ENCODE measurements at places on chromosomes 16 and 17. TPM values are rescaled to one million over a fixed set of nuclear protein-coding genes. Genes with fewer than 3 reads are reported as not detected.

KRTAP3-1 gene
- not detected for total RNA-seq

KRT15 gene
- 23.4 TPM for total RNA-seq

CDH15 gene
- total RNA-seq = 0.39 TPM

PABPN1L gene
- total RNA-seq = not detected

PDILT gene
- not detected for total RNA-seq

SPATA32 gene
- not detected for total RNA-seq

GRCh38 chr16:5668553-5668952 lies 571.0 kb upstream of the EEF2KMT start:
- DNase-seq = no peak

DNA sequence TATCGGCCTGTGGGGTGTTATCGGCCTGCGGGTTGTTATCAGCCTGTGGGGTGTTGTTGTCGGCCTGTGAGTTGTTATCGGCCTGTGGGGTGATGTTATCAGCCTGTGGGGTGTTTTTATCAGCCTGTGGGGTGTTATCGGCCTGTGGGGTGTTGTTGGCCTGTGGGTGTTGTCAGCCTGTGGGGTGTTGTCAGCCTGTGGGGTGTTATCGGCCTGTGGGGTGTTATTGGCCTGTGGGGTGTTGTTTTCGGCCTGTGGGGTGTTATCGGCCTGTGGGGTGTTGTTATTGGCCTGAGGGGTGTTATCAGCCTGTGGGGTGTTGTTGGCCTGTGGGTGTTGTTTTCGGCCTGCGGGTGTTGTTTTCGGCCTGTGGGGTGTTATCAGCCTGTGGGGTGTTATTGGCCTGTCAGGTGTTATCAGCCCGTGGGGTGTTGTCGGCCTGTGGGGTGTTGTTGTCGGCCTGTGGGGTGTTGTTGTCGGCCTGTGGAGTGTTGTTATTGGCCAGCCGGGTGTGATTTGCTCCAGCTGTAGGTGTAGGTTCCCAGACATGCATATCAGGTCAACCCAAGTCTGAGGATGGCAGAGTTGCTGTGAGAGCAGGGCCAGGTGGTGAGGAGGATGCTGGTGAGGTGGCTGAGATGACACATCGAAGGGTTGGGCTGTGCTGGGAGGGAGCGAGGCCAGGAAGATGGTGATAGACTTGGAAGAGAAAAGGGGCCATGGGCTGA lies 7.1 kb downstream of the TRARG1 start:
- no peak for DNase-seq

DNA sequence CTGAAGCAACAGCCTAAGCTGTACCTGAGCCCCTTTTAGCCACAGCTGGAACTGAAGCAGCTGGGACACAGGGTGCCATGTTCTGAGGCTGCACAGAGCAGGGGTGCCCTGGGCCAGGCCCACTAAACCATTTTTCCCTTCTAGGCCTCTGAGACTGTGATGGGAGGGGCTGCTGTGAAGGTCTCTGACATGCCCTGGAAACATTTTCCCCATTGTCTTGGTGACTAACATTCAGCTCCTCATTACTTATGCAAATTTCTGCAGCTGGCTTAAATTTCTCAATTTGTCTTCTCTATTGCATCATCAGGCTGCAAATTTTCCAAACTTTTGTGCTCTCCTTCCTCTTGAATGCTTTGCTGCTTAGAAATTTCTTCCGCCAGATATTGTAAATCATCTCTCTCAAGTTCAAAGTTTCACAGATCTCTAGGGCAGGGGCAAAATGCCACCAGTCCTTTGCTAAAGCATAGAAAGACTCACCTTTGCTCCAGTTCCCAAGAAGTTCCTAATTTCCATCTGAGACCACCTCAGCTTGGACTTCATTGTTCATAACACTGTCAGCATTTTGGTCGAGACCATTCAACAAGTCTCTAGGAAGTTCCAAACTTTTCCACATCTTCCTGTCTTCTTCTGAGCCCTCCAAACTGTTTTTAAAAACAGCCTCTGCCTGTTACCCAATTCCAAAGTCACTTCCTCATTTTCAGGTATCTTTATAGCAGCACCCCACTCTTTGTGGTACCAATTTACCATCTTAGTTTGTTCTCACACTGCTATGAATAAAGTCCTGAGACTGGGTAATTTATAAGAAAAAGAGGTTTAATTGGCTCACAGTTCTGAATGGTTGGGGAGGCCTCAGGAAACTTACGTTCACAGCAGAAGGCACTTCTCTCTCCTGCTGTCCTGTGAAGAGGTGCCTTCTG lies 49.8 kb downstream of the TMEM100 start:
- DNase-seq = no peak

DNA sequence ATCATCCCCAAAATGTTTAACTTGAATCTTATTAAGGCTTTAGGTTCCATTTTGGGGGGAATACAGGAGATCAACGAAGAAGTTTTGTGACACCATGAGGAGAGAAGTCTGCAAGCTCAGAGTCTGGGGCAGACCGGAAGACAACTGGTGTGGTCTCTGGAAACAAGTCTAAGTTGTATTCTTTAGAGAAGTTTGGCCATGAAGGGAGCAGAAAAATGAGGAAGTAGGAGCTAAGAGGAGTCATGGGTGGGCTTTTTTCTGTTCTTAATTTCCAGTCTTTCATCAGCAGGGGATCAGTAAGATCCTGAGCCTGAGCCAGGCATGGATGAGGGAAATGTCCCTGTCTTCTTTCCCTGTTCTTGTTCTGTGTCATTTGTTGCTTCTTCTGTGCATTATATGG lies 35.8 kb upstream of the NF1 start:
- no peak for DNase-seq

GRCh38 chr16:78244131-78244895 lies 144.9 kb downstream of the WWOX start:
- no peak for DNase-seq

DNA sequence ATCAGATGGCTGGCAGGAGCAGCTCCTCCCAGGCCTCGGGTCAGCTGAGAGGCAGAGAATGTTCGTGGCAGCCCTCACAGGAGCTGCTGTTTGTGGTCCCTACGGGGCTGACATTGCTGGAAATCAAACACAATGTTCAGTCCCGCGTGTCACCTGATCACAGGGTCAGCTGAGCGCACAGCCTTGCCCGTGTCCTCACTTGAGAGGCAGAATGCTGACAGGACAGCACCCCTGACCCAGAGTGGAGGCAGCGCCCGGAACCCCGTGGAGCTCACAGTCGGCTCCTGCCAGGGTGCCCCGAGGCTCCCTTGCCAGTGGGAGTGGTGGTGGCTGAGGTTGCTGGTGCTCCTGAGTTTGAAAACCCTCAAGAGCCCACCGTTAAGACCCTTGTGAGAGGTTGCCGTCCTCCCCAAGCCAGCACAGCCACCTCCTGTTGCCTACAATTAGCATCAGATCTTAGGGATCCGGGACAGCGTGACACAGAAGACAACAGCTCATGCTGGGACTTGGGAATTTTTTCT lies 3.6 kb upstream of the CHMP6 start:
- peak; percentile 56 for DNase-seq

GRCh38 chr17:8563981-8564602 lies 66.4 kb downstream of the MYH10 start:
- DNase-seq = no peak

GRCh38 chr16:11033629-11034420 lies 89.5 kb downstream of the CLEC16A start:
- DNase-seq = no peak

- DNase-seq = no peak
Measured at GRCh38 chr16:81641395-81642106, 137.5 kb upstream of the PLCG2 start.

DNA sequence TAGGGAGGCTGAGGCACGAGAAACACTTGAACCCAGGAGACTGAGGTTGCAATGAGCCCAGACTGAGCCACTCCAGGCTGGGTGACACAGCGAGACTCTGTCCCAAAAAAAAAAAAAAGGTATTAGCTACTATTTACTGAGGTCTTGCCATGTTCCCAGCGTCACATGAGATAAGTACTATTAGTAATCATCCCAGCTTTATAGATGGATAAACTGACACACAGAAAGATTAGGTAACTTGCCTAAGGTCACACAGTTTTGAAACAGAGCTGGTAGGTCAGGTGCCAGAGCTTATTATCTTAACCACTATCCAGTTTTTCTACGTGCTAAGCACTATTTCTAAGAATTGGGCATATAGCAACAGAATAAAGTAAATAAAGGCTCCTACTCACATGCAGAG lies 51.6 kb downstream of the TEX14 start:
- no peak for DNase-seq

- DNase-seq = no peak
Measured at GRCh38 chr17:77098884-77099545, 41.8 kb upstream of the SEC14L1 start.

Measured in upper lobe of left lung (tissue), 6 donors.